AML-193 (cell line): ENCODE measurements at places on chromosomes 1 and 21.

- DNase-seq = peak; percentile 8
These were observed 30.2 kb upstream of the MGST3 start for GRCh38 chr1:165600793-165601192.

DNA sequence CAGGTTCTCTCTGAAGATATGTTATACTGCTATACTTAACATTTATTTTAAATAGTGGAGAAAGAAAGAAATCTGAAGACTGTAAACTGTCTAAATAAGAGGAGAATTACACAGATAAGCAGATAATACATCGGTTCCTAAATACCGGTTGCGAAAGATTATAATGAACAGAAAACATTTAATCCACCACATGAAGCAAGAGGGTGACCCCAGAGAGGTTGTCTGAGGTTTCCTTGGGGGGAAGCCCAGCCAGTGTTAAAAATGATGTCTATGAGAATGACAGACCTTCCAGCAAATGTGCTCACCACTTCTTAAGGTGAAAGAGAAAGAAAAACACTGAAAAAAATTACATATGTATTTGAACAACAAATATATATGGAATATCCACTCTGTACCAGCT lies 356.4 kb upstream of the KAZN start:
- no peak for DNase-seq

DNA sequence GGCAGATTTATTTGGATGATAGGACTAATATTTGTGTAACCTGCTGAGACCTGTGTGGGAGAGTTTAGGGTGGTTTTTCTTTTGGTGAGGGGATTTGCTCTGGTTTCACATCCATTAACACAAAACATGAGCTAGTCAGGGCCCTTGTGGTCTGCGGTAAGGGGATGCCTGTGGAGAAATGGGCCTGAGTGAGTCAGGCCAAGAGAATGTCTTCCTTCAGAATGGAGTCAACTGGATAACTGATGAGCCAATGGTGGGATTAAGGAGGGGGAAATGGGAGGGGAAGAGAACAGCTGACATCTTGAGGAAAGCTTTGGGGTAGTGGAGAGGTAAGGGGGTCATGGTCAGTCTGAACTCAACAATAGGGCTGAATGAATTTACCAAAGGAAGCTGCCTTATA lies 13.9 kb downstream of the WNT2B start:
- no peak for DNase-seq

DNA sequence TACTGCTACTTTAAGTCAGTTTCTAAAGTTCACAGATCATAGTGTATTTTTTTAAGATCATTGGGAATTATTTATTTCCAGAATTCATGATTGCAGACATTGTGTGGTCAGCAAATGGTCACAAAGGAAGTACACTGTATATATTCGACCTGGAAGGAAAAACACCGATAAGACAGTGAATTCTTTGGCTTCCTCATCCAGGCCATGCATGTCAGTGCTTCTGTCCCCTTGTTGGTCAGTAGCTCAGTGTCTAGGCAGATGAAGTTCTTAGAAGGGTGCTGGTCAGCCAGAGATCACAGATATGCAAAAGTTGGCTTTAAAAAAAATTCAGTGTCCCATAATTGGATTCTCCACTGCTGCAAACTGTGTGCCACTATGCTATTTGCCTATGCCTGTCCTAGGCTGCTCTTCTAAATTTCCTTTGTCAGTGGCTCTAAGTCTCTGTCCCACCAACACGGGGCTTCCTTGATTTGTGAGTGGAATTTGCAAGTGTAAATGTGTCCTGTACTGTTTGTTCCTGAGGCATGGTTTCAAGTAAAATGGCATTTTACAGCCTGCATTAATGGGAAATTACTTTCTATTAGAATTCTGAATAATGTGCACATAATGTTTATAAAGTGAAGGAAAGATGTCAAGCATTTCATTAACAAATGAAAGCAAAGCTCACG lies 12.0 kb upstream of the VAMP4 start:
- no peak for DNase-seq

DNA sequence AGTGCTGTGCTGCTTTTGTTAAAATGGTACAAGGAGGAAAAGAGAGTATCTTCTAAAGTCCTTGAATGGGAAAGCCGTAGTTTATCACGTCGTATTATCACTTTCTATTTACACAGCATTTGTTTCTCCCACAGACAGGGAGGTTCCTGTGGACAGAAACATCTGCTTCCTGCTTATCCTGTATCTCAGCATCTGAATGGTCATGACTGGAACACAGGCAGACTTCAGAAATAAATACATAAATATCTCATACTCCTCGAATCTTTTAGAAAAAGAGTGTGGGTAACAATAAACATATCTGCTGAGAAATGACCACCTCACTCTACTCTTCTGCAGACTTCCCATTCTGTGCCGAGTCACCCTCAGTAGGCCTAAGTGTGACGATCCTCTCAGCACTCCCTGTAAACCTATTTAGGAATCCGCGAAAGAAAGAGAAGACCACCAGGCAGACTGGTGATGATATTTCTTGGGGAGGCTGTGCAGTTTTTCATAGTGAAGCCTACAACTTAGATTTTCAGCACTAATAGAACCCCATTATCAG lies 393.5 kb downstream of the SMYD3 start:
- no peak for DNase-seq

GRCh38 chr1:172269644-172270043 lies 150.8 kb upstream of the C1orf105 start:
- DNase-seq = no peak

DNA sequence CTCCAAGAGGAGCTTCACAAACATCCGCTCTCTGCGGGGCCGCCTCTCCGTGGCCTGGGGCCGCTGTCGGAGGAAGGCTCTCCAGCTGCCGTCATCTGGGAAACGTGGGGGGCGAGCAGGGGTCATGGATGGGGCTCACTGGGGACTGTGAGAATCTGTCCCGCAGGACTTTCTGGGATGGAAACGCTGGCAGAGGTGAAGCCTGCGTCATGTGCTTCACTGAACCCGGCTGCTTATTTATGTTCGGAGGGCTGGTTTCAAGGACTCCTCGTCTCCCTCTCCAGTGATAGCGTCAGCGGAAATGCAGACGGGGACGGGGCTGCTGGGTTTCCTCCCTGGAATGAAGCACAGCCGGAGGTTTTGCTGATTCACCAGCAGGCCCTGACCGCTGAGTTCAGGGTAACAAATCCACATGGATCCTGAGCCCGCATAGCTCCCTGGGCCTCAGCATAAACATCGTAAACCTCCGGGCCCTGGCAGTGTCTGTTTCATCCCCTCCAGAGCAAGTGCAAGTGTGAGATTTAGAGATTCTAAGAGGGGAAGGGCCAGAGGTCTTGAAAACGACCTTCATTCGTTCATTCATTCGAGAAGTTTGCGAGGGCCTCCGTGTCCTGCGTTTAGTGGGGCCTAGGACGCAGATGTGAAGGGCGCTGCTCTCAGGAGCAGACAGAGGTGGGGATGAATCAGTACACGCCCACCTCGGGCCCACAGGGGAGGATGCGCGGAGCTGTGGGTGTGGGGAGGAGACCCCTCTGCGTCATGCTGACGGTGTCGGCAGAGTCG lies 7.0 kb upstream of the POFUT2 start:
- no peak for DNase-seq

- no peak for DNase-seq
These were observed 27.9 kb downstream of the ARHGEF16 start for GRCh38 chr1:3482378-3482849.

DNA sequence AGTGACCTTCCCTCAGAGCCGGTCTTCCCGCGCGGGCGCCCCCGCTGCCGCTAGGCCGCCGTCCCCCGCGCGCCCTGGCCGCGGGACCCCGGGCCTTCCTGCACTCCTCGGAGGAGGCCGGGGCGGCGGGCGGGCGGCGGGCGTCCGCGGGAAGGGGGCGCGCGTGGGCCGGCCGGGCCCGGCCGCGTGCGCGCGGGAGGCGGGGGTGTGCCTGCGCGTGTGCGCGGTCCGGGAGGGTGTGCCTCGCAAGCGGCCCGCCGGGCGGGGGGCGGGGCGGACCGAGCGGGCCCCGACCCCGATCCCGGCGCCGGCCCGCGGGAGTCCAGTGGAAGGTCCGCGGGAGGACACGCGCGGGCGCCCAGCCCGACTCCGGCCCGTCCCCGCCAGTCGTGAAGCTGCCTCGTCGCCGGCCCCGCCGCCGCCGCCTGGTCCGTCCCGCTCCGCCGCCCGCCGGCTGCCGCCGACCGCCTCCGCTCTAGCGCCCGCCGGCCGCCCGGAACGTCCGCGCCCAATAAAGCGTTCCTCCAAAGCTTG lies 438 bp downstream of the MRPS6 start:
- no peak for DNase-seq

- DNase-seq = no peak
These were observed 15.2 kb downstream of the DDX20 start for GRCh38 chr1:111770916-111771315.

GRCh38 chr1:6481820-6482219 lies 9.6 kb downstream of the PLEKHG5 start:
- no peak for DNase-seq

GRCh38 chr1:161989786-161990185 lies 33.9 kb downstream of the OLFML2B start:
- peak; percentile 89 for DNase-seq

DNA sequence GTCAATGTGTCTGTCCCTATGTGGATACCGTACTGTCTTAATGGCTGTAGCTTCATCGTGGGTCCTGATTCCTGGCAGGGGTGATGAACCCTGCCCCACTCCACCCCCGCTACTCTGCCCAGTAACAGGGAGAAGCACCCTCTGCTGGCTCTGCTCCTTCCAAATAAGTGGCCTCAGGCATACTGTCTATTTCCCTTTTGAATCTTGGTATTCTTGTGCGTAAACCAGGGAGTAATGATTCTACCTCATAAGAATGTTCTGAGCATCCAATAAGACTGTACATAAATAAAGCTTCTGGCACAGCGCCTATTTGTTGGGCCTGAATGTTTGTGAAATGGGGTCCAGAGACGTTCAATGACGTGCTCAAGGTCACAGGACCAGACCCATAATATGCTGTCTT lies 35.2 kb upstream of the CTPS1 start:
- DNase-seq = no peak

DNA sequence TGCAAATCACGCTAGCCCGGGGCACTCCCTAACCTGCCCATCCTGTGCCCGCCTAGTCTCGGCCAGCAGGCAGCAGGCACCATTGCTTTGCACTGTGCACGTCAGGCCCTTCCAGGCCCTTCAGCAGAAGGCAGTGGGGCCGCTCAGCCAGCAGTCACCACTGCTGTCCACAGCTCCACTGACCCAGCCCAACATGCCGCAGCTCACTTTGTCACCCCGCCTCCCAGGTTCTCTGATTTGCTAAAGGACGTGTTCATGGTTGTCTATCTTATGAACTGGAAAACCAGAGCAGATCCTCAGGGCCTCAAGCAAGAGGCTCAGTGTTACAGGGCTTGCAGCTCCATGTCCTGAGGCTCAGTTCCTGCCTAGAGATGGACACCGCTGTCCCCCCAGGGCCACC lies 14.2 kb upstream of the SPOCD1 start:
- no peak for DNase-seq

GRCh38 chr1:164325786-164326185 lies 233.2 kb upstream of the PBX1 start:
- no peak for DNase-seq

DNA sequence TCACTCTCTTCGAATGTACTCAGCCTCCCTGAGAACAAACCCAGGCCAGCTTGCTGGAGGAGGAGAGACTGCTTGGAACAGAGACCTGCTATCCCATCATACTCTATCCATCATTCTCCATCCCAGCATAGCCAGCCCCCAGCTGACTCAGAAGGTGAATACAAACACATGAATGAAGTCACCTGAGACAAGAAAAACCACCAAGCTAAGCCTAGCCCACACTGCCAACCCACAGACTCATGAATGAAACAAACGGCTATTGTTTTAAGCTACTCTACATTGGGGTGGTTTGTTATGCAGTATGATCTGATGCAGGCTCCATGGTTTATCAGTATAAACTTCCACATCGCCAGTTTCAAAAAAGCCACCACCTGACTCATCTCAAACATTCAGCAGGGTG lies 395.6 kb downstream of the SETD4 start:
- DNase-seq = no peak

DNA sequence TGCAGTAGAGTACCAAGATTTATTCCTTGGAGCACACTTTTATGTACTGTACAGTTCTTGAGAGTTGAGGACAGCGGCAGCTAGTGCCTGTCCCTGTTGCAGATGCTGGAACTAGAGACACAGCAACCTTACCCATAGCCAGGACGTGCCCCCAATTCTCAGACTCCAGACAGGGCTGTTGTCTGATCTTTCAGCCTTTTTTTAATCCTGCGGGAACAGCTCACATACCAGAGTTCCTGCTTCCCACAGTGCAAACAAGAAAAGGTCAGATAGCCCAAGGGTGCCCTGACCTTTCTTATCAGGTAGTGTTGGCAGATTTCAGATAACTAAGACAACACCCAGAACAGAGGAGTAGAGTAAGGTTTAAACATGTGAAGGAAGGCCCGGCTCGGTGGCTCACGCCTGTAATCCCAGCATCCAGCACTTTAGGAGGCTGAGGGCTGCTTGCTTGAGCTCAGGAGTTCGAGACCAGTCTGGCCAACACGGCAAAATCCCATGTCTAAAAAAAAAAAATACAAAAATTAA lies 78.5 kb downstream of the DOP1B start:
- DNase-seq = no peak

DNA sequence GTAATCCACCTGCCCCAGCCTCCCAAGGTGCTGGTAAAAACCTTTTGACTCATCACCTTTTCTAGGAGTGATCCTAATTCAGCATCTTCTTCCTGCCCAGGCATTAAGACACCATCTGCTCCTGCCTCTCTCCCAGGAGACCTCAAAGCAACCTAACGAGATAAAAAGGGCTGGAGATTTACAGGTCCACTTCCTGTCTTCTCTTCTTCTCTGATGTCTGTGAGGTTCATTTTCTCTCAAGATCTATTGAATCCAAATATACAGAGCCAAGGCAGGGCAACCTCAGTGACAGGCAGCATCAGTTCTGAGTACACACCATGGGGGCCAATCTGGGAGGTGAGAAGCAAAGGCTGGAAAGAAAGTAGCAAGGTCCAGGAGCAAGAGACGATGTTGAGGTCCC lies 219.4 kb downstream of the SETD4 start:
- DNase-seq = no peak

- no peak for DNase-seq
These were observed 1.0 kb downstream of the LIN28A start for GRCh38 chr1:26411624-26412074.

- DNase-seq = no peak
These were observed 55.3 kb downstream of the PTPN14 start for GRCh38 chr1:214496126-214496525.

DNA sequence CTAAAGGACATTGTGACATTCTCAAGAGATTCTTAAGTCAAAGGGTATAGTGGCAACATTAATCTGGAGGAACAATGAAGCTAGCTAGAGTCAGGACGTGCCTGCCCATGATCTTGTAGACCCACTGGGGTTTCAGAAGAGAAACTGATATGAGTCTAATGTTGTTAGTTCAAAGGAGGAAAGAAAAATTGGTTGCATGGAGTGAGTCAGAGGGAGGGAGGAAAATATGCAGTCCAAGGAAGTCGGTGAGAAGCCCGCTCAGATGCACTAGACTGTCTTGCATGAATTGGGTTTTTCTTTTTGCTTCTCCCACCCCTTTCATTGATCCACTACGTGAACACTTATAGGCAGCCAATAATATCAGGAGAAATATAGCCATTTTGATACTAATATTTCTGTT lies 53.8 kb upstream of the SYT14 start:
- no peak for DNase-seq
